ENCODE measurements at places on chromosomes 1 and 21.

GRCh38 chr1:23588749-23589548 is 29.6 kb upstream of the ID3 start:
- DNase-seq, result no peak
- H3K27ac ChIP-seq, result no peak overlapping the region
- peaks cover 36% of the 10 kb centered on the region for H3K4me1 ChIP-seq

DNA sequence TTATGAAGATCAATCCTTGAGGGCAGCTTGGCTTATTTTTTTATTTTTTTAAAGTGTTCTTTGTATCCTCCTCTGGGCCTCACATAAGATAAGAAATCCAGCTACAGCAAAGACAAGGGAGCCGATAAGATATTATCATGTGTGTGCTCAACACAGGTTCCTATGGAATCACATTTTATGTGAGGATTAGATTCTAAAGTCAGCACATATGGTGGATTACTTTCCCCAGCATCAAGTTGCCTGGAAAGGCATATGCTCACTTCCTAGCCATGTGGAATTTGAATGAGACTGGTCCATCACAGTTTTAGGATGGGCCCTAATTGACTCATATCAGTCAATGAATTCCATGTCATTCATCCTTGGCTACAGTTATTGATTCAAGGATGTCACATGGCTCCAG is 456.9 kb upstream of the LRRC7 start:
- H3K27ac ChIP-seq, result no peak overlapping the region
- no peak overlapping the region for H3K4me3 ChIP-seq
- H3K4me1 ChIP-seq, result no peaks in the 10 kb centered on the region
- DNase-seq, result no peak
- H3K27me3 ChIP-seq, result no peaks in the 10 kb centered on the region

DNA sequence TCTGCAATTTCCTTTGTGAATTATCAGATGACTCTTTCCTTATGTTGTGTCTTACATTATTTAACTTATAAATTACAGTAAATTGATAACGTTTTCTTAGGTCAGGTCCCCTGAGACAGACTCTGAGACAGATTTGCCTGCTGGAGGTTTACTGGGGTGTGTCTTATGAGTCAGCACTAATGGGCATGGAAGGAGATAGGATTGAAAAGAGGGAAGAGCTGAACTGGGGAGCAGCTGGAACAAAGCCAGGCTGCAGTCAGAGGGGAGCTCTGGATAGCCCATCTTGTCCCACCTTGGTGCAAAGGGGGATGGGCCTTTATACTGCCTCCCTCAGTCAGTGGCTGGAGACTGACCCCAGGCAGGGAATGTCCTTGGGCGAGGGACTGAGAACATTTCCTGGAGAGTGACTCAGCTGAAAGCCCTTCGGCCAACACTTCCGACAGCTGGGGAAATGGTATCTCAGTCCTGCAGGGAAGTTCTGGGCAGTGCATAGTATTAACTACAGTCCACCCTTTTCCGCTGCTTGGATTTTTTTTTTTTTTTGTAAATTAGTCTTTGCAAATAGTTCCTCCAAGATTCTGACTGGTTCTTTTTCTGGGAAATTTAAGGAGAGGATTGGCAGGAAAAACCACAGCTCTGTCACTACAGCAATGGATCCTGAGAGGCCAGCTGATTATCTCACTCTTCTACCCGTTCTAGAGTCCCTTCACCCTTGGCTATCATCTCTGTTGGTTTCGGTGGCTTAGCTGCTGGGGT is 39.1 kb upstream of the CDC42BPA start:
- H3K27ac ChIP-seq, result peak overlapping the region; percentile 57
- no peaks in the 10 kb centered on the region for H3K27me3 ChIP-seq
- no peak overlapping the region for H3K4me3 ChIP-seq

DNA sequence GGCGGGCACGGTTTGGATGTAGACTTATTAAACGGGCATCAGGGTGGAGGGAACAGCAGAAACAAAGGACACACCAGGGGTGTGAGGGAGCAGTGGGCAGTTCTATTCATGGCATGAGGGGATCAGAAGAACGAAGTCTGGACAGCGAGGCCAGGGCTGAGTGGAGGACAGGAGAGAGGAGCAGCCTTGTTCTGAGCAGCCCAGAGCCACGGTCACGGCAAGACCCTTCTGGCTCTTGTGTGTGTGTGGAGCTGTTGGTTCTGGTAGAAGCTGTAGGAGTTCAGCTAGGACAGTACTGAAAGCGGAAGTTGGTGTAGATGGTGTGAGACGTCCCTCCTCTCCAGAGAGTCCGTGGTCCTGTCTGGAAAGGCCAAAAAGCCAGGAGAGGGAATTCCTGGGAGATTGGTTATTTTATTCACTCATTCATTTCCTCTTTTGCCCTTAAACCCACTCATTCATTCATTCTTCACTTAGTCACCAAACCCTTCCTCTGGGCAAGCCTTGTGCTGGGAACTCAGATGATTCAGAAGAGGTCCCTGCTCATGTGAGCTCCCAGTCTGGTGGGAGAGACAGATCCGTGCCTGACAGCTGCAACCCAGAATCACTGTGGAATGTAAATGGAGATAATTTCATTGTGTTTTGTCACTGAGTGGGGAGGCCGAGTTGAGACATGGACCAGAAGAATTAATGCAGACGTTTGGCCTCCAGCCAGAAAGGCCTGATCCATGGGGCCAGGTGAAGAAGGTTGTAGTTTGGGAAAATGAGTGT is 4.1 kb upstream of the ACOT11 start:
- no peak overlapping the region for H3K4me3 ChIP-seq
- no peaks in the 10 kb centered on the region for H3K36me3 ChIP-seq
- no peak overlapping the region for H3K27ac ChIP-seq

DNA sequence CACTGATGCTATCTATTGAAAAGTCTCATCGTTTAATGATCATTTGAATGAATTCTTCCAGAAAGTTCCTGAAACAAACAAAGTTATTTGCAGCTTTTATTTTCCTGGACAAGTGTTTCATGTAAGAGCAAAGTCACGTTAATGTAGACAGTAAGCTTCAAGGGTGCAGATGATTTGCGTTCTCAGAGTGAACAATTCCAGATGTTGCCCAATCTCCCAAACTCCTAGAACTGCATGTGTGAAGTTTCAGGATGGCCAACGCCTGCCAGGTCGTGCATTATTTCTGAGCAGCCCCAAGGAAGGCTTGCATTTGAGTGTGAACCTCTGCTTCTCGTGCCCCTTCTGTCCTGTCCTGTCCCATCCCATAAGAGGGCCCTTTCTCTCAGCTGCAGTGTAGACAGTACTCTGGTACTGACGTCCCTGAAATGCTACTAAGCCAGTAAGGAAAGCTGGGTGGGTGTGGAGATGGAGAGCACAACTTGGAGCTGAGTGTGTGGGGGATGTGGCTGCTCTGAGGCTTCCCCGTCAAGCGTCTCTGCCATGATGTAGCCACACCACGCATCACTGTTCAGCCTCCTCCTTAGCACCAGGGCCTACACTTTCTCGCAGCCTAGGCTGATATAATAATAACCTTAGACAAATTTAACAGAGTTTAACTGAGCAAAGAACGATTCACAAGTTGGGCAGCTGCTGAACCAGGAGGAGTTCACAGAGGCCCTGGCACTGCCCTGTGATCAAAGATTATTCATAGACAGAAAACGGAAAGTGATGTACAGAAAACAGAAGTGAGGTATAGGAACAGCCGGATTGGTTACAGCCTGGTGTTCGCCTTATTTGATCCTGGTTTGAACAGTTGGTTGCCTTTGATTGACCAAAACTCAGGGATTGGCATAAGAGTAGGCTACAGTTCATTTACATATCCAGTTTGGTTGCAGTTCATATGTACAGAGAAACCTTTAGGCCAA is 50.4 kb downstream of the RHOU start:
- H3K4me3 ChIP-seq, result no peak overlapping the region
- no peak overlapping the region for H3K27ac ChIP-seq
- DNase-seq, result no peak
- no peaks in the 10 kb centered on the region for H3K27me3 ChIP-seq
- H3K4me1 ChIP-seq, result peaks cover 8% of the 10 kb centered on the region

Measured in CD8-positive, alpha-beta memory T cell (primary cell).